RPMI7951 (cell line): ENCODE measurements at places on chromosomes 12 and 14. TPM values are rescaled to one million over a fixed set of nuclear protein-coding genes. Genes with fewer than 3 reads are reported as not detected.

- DNase-seq = no peak
Observed at GRCh38 chr14:50344116-50344775, 32.1 kb downstream of the DMAC2L start.

DNA sequence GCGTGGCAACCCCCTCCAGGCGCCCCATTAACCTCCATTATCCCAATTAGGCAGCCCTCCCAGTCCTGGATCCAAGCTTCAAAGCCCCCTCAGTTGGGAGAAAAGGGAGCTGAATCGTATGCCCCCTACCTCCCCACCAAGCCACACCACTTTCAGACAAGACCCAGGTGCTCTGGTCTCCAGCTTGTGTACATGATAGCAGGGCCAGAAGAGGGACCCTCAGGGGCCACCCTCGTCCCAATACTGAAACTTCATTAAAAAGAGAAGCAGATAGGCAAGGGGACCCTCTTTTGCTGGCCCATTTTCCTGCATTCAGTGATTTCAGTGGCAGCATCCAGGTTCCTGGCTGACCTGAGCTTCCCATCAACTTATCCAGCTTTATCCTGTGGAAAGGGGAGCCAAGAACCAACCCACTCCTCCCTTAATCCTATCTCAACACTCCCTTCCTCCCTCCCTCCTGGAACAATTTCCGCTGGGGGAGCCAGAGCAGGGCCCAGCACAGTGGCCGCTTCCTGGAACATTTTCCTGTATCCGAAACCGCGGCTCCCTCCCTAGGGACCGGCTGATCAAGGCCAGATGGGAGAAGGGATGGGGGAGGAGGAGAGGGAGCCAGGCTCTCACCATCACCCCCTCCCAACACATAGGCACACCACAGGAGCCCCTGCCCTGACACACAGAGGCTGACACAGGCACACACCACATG is 9.5 kb upstream of the SP7 start:
- DNase-seq = peak; percentile 59

TNS2 gene
- total RNA-seq = 6.1 and 10.5 TPM in 2 replicates

PRH2 gene
- total RNA-seq = not detected in 2 replicates

DNA sequence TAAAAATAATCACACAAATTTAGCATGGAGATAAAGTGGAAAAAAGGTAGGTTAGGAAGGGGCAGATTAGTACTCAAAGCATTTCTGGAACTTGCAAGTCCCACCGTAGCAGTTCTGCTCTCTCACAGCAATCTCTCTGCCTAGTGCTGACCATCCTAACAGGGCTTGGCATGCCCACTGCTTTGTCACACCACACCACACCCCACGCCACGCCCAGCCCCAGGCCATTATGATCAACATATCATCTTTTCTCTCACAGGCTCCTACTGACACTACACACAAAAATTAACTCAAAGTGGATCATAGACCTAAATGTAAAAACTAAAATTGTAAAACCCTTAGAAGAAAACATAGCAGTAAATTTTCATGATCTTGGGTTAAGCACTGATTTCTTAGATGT is 273.7 kb downstream of the DAD1 start:
- DNase-seq = no peak
